ENCODE measurements at places on chromosomes 2 and 18.

DNA sequence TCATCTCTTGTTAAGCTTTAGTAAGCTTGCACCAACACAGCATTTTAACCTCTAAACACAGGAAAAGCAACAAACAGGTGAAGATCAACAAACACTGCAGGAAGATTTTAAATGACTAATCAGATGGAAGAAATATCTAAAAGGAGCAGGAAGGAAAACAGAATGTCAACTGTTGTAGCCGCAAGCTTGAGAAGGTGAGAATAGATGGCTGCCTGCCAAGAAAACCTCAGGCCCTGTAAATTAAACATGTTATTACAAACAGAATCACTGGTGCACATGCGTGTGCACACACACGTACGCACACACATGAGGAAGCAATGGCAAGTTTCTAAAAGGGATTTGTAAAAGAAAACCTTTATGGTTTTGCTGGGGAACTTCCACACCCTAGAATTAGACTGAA lies 257.8 kb upstream of the GALNT5 start:
- no peak for DNase-seq

GRCh38 chr2:39603436-39603835 lies 62.3 kb upstream of the TMEM178A start:
- DNase-seq = no peak

GRCh38 chr2:230793572-230794359 lies 71.0 kb upstream of the ITM2C start:
- DNase-seq = peak; percentile 51

GRCh38 chr2:2762913-2763312 lies 431.8 kb upstream of the MYT1L start:
- DNase-seq = no peak

- no peak for DNase-seq
Measured at GRCh38 chr18:35042389-35043071, 1.3 kb downstream of the MAPRE2 start.

DNA sequence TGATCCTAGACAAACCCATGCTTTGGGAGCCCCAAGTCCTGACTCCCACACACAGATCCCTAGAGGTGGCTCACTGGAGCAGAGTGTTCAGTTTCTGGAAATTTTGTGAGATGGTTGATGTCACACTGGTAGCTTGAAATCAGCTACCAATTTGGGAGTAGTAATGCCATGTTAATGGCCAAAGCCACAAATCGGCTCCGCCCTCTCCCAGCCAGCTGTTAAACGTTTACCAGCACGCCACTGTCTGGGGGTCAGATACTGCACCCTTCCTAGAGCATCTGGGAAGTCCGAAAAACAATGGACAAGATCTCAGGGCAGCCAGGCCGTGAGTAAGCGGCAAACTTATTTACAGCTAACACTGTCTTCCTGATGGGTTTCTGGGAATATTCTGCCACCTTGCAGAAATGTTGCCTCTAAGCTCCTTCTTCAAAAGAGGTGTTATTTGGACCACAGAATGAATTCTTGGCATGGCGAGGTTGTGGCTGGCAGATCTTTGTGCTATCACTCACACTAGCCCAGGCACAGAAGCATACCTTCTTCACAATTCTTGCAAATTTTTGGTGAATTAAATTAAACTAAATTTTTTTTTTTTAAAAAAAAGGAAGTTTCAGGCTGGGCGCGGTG lies 60.2 kb upstream of the FZD7 start:
- DNase-seq = no peak

DNA sequence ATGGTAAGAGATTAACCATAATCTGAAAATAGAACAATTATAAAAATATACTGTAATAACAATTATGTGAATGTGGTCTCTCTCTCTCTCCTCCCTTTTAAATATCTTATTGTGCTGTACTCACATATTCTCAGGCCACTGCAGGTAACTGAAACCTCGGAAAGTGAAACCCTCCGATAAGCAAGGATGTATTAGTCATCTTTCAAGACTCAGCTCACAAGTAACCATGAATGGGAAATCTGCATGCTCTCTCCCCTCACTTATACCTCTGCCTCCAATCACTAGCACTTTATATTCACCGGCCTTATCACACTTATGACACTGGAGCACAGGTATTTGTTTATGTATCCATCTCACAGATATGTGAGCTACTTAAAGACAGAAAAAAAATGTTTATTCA lies 139.7 kb downstream of the LRP2 start:
- no peak for DNase-seq

GRCh38 chr2:64440843-64441242 lies 13.1 kb upstream of the LGALSL start:
- DNase-seq = no peak

- DNase-seq = no peak
Measured at GRCh38 chr2:68512966-68513365, 45.6 kb downstream of the APLF start.

DNA sequence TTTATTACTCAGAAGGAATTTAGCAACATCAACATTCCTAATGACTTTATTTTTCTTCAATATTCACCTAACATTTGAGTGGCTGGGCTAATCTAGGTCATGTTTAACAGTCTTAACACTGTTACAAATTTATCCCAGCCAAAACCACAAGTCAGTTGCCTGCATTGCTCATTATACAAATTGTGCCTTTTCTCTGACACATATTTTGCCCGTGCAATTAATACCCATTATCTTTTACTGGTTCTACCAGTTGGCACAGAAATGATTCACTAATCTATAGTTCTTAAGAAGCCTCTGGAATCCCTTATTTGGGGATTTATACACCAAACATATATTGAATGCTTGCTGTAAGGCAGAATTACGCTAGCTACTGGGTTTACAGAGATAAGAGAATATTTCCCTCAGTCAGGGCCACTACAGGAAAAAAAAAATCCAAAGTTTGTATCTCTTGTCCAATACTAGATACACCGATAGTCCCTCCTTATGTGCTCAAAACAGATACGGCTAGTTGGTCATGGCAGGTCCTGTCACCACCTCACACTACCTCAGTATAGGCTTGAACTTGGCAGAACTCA lies 46.3 kb downstream of the ZCCHC2 start:
- DNase-seq = no peak

GRCh38 chr2:76312236-76312635 lies 601.5 kb upstream of the GCFC2 start:
- no peak for DNase-seq

GRCh38 chr2:230738924-230739323 lies 26.3 kb downstream of the CAB39 start:
- no peak for DNase-seq

DNA sequence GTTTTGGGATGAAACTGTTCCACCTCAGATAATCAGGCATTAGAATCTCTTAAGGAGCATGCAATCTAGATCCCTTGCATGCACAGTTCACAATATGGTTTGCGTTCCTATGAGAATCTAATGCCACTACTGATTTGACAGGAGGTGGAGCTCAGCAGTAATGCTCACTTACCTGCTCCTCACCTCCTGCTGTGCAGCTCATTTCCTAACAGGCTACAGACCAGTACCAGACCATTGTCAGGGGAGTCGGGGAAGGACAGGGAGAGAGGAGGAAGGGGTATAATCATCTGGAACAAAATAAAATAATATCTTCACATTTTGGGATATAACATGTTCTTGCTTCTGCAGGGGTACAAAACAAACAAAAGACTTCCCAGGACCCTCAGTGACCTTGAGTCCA lies 532.0 kb upstream of the FSHR start:
- DNase-seq = no peak

DNA sequence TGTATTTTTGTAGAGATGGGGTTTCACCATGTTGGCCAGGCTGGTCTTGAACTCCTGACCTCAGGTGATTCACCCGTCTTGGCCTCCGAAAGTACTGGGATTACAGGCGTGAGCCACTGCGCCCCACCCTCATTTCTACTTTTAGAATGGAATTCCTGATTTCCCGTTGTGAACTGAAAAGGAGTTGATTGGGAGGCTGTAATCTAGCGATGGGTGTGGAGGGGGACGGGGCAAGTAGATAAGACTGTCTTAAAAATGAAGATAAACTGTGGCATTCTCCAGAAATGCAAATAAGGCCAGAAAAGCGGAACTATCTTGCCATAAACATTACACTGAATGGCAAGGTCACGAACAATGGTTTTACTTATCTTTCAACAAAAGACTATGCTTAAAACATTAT lies 135.4 kb downstream of the TRIB2 start:
- no peak for DNase-seq

DNA sequence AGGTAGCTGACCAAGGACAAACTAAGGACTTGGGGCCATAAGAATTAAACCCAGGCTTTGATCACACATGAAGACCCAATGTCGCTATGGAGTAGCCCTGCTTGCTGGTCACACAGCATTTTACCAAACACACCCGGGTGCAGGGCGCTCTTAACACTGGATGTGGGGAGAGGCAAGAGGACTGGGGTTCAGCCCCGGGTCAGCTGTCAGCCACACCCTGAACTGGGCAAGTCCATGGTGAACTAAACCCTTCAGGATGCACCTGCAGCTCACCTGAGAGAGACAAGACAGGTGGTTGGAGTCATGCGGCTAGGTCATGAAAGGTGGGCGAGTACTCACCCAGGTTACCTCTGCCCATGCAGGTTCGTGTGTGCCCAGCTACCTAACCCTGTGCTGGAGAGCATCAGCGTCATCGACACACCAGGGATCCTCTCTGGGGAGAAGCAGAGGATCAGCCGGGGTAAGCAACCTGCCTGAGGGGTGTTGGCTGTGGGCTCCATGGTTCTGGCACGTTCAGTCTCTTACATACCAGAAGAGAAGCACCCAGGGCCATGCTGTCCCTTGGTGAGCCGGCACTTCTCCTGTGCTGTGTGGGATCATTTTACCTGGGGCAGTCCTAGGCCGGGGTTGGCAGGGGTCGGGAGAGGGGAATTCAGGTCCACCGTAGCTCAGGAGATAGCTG lies 15.2 kb downstream of the EHD3 start:
- no peak for DNase-seq

- DNase-seq = no peak
Measured at GRCh38 chr2:207616185-207616584, 9.0 kb downstream of the METTL21A start.

- DNase-seq = no peak
Measured at GRCh38 chr2:65017335-65017734, 28.1 kb downstream of the SLC1A4 start.

GRCh38 chr2:4964579-4964978 lies 727.6 kb upstream of the SOX11 start:
- no peak for DNase-seq

Measured in effector memory CD4-positive, alpha-beta T cell (primary cell).